ENCODE measurements at places on chromosomes 7 and 10.

DNA sequence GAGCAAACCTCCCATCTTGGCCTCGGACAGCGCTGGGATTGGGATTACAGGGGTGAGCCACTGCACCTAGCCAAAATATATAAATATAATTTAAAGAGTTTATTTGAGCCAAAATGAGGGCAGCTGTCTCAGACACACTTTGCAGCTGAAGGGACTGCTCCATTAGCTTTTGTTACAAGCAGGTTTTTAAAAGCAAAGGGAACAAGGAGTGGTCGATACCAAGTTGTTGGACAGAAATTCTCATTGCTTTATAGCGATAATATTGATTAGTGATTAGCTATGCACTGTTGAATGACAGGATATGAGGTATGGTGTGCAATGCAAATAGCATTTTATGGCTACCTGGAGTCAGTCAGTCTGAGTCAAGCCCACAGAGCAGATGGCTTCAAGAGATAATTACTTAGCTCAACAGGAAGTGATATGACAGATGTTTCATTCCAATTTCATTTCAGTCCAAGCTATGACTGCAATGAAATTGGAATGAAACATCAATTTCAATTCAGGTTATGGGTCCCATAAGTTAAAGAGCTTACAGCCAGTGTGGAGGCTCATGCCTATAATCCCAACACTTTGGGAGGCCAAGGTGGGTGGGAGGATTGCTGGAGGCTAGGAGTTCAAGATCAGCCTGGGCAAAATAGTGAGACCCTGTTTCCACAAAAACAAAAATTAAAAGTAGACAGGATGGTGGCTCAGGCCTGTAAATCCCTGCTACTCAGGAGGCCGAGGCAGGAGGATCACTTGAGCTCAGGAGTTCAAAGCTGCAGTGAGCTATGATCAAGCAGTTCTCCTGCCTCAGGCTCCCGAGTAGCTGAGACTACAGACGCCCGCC lies 23.1 kb downstream of the TYW1 start:
- no peak for DNase-seq

DNA sequence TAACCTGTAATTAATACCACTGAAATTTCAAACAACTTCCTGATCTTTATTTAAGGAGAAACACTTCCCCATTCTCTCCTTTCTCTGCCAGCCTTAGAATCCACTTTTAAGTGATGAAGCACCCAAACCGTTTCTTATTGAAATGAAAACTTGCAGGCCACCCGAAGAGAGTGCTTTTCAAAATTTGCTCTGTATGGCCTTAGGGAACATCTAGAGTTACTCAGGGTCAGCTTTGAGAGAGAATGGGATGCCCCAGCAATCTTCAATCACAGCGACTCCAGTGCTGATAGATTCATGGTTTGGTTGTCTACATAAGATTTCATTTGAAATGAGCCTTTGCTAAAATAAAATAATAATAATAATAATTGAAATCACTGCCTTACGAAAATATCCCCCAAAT lies 323.1 kb downstream of the PCLO start:
- DNase-seq: no peak

GRCh38 chr10:101330631-101331225 lies 23.2 kb upstream of the BTRC start:
- DNase-seq: no peak

DNA sequence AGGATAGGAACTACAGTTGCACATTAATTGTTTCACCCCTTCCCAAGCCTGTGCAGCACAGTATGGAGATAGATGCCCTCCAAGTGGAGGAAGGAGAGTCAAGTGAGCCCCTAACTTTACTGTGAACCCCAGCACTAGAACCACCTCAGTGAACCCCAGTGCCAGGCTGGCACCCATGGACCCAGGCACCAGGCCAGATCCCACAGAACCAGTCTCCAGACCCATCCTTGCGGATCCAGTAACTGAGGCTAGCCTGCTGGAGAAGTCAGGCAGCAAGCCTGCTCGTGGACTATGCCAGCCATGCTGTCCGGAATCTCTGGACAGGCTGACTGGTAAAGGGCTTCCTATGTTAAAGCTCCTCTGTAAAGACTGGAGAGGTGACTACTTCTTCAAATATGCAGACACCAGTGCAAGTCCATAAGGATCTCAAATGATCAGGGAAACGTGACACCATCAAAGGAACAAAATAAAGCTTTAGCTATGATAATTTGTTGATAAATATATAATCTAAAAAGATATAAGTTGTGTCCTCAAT lies 27.7 kb downstream of the SHOC2 start:
- no peak for DNase-seq

GRCh38 chr10:3911713-3912442 lies 126.9 kb upstream of the KLF6 start:
- no peak for DNase-seq

- peak; percentile 40 for DNase-seq
Measured at GRCh38 chr7:17299483-17299991, 1.1 kb downstream of the AHR start.

- no peak for DNase-seq
Measured at GRCh38 chr7:69276011-69276729, 322.1 kb upstream of the AUTS2 start.

DNA sequence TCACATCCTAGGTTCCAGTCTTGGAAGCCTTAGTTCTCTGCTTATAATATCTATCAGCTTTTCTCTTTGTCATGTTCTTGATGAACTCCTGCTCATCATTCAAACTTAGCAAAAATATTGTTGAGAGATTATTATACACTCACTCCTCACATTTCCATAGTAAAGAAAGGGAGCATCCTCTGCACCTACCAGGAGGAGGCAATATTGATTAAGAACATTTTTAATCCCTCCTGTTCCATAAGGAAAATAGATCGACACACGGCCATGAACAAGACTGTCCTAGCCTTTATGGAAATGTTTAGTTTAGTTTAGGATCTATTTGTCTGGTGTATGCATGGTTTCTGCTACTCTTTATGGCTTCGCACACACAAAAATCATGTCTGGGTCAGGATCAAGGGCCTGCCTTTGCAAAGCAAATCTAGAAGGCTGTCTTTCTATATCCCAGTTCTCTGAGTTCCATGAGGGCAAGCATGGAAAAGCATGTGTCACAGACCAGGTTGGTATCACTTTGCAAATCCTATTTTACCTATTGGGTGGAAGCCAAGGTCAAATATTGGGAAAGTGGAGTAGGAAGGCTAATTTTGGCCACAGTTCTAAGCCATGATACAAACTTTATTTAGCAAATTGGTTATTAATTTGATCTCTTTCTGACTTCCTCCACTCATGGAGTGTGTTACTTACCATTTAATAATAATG lies 164.4 kb downstream of the MDFIC start:
- DNase-seq: no peak

- no peak for DNase-seq
Measured at GRCh38 chr7:103660455-103661371, 214.7 kb upstream of the SLC26A5 start.

GRCh38 chr10:128632694-128633093 lies 506.5 kb upstream of the MKI67 start:
- DNase-seq: no peak

GRCh38 chr10:132937861-132938260 lies 4.5 kb downstream of the CFAP46 start:
- DNase-seq: no peak

DNA sequence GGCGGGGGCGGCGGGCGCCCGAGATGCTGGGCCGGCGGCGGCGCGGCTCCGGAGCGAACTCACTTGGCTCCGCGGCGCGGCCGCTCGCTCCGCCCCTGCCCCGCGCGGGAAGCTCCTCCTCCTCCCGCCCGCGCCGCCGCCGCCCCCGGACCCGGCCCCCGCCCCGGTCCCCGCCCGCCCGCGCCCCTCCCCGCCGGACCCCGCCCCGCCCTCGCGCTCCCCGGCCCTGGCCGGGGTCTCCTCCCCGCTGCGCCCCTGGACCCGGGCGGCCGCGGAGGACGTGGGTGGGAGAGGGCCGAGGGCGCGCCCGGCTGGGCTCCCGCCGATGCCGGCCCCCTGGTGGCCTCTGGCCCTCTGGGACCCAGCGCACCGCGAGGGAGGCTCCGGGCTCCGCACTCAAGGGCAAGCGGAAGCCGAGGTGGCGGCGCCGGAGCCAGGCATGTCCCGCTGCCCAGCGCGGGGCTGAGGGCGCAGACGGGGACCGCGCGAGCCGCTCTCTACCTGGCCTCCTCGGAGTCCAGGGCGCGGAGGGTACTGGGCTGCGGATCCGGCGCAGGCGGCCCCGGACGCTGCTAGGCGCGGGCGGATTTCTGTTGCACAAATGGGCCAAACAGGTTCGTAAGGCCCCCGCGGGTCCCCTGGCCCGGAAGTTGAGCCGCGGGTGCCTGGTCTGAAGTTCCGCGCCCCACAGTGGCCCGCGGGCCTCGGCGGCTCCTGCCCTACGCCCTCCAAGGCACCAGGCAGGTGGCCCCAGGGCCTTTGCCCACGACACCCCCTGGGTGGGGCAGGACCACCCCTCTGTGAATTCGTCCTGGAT lies at the start of gene TCERG1L:
TSS of gene TCERG1L (minus strand) at position 61 of the 817 bp plus-strand sequence. CDS start 86 bp downstream, outside the sequence.
- no peak for DNase-seq

DNA sequence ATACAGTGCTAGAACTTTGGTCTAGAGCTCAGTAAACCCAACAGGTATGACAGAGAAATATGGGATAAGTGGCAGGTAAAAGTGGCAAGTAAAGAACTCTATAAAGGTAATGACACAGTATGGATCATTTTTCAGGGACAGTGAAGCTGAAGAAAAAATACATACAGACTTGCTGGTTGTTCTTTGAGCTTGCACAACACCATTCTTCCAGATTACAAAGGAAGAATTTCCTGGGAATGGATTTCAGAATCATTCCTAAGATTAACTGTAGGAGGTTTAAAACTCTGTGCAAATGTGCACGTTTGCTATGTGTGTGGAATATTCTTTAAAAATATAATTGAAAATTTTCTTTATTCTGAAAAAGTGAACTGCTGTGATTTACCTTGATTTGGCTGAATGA lies 36.0 kb downstream of the PHF14 start:
- DNase-seq: no peak

DNA sequence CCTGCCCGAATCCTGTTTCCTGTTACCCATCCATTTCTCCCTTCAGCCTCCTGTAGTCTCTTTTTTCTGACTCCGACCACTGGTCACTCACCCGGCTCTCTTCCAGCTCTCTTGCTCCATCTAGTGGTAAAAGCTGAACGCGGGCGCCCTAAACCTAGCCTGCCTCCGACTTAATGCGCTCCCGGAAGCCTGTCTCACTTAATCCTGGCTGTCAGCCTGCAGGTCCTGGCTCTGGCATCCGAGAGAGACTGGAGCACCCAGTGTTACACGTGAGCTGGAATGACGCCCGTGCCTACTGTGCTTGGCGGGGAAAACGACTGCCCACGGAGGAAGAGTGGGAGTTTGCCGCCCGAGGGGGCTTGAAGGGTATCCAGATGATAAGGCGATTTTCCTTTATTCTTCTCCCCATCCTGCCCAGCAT lies 10.3 kb downstream of the SUMF2 start:
- peak; percentile 42 for DNase-seq

- no peak for DNase-seq
Measured at GRCh38 chr10:126955934-126956711, 50.9 kb downstream of the DOCK1 start.

DNA sequence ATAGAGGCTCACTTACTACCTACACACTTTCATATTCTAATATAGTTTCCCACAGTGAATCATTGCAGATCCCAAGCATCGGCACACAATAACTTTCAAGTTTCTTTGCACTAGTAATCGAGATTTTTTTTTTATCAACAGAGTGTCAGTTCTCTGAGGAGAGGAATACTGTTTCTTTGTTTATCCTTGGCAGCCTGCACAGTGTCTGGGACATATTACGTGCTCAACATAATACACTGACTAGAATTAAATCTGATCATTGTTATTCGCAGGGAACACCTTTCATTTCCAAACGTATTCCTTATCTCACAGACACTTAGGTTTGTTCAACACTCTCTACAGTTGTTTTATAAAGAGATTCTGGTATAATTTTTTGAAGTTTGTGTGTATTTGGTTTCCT lies 95.3 kb downstream of the CACNA2D1 start:
- no peak for DNase-seq

Measured in central memory CD4-positive, alpha-beta T cell (primary cell).